Gastroesophageal sphincter (tissue), 4 donors: ENCODE measurements at places on chromosomes 7 and 10. TPM values are rescaled to one million over a fixed set of nuclear protein-coding genes. Genes with fewer than 3 reads are reported as not detected.

Gene NPSR1
- not detected for total RNA-seq

Gene GATA3
- 0.35 TPM for total RNA-seq

Gene GIMAP2
- total RNA-seq = 14.4 TPM

Gene PKD2L1
- total RNA-seq = not detected

Gene TRIL
- 3.9 TPM for total RNA-seq

Gene TMEM140
- 21.8 TPM for total RNA-seq

Gene EPHB4
- total RNA-seq = 55.6 TPM

Gene AFAP1L2
- total RNA-seq = 20.8 TPM

Gene CDHR3
- 27.6 TPM for total RNA-seq

Gene BLNK
- total RNA-seq = 0.27 TPM

Gene EIF5AL1
- total RNA-seq = 0.20 TPM

Gene MACC1
- 0.16 TPM for total RNA-seq

Gene MGAM2
- total RNA-seq = 0.54 TPM

Gene BTBD16
- not detected for total RNA-seq

Gene CFAP70
- 1.1 TPM for total RNA-seq

Gene LIPN
- not detected for total RNA-seq

Gene LEP
- 0.15 TPM for total RNA-seq

Gene PRRT4
- 0.40 TPM for total RNA-seq

Gene ST8SIA6
- total RNA-seq = 1.9 TPM

Gene UBN2
- 13.2 TPM for total RNA-seq

Gene VWDE
- 0.22 TPM for total RNA-seq

Gene PIK3CG
- 3.0 TPM for total RNA-seq

Gene HTR5A
- total RNA-seq = not detected

Gene FAM170B
- total RNA-seq = not detected

Gene PRSS2
- not detected for total RNA-seq

Gene PVRIG
- total RNA-seq = 0.27 TPM

Gene OR6B1
- total RNA-seq = not detected

Gene SEMA3E
- total RNA-seq = 22.1 TPM

Gene HNRNPF
- total RNA-seq = 215 TPM

Gene H2BK1
- not detected for total RNA-seq

Gene NKX2-3
- 0.54 TPM for total RNA-seq

Gene GIMAP7
- 19.4 TPM for total RNA-seq

Gene CACNB2
- 158 TPM for total RNA-seq

Gene HOXA10
- total RNA-seq = not detected

Gene NRG3
- total RNA-seq = not detected

Gene TMEM229A
- 0.23 TPM for total RNA-seq

Gene FXYD4
- not detected for total RNA-seq

Gene PDGFA
- total RNA-seq = 80.5 TPM

Gene CYP26A1
- total RNA-seq = not detected

Gene SFTPA1
- not detected for total RNA-seq

Gene ABI1
- 49.1 TPM for total RNA-seq

Gene ABCB8
- total RNA-seq = 33.0 TPM

Gene TNKS2
- 49.7 TPM for total RNA-seq

Gene NEURL1
- total RNA-seq = 0.27 TPM
